Upper lobe of left lung (tissue), 6 donors: ENCODE measurements at places on chromosomes 2 and 18.

DNA sequence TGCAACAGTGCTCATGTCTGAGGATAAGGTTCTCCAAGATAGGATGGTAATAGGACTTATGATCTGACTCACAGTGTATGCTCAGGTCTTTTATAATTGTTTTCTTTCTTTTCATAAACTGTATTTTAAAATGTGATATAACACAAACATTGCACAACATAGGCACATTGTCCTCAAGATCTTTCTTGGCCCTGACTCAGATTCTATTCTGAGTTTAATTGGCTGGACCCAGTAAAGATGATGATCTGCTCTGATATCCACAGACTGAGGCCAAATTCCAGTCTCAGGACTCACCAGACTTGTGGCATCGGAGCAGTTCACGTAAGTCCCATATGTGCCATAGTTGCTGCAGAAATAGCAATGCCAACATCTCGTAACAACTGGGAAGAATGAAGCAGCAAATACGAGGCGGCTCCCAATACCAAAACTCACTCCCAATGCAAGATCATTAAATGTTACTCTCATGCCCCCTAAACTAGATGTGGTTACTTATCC lies 448.9 kb upstream of the SLC14A2 start:
- no peak for DNase-seq

DNA sequence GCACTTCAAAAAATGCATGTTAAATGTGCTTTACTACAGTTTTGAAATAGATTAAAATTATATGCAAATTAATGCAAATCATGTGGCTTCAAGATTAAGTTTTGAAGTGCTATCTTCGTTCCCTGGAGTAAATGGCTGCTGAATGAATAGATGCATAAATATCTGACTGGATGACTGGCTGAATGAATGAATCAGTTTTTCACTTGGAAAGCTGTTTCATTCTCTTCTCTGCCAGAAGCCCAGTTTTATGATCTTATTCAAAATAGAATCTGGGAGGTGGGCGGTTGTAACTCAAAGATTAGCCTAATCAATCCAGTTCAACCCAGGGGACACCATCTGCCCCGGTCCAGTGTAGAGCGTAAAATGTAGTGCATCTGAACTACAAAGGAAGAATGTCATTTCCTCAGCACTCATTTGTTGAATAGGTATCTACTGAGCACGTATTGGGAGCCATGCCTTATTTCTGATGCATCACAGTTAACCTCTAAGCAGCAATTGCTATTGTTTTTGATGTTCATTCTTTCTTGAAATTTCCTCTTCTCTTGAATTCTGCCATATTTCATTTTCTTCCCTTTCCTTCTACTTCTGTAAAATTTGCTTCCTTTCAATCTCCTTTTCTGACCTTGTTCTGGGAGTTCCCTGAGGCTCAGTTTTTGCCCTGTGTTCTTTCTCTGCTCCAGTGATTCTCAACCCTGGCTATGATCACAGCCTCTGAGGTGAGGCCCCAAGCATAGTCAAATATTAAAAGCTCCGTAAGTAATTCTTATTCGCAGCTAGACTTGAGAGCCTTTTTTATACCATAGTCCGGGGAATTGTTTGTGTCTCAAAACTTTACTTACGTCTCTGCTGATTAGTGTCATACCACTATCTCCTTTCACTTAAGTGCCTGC lies 282.7 kb downstream of the PARD3B start:
- DNase-seq, result no peak

- DNase-seq, result no peak
These were observed 36.4 kb downstream of the PKDCC start for GRCh38 chr2:42084231-42084671.

- no peak for DNase-seq
These were observed 1070.2 kb upstream of the NXPH2 start for GRCh38 chr2:139850254-139850890.

DNA sequence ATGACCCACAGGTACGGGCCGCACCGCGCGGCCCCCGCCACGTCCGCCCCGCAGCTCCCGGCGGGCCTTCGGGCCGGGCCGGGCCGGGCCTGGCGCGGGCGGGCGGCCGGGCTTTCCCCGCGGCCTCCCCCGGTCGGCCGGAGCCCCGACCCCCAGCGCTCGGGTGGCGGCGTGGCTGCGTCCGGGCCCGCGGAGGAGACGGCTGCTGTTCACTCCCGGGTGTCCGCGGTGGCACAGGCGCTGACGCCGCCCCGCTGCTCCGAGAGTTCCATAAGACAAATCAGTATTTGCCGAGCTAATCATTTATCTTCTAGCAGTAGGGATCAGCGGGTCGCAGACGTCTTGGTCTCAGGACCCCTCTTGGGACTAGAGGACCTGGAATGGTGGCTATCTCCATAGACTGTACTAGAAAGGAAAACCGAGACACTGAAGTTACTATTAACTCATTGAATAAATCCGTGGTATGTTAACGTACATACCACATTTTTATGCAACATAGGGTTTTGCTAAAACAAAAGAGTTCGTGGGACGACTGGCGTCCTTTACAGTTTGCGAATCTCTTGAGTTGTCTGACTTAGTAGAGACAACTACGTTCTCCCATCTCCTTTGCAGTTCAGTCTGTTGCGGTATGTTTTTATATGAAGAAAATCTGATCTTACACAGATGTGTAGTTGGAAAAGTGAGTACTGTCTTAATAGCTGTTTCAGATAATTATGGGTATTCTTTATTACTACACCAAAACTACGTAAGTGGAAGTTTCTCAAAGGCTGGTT lies 500 bp downstream of the LIMS1 start:
- DNase-seq, result peak; percentile 31

DNA sequence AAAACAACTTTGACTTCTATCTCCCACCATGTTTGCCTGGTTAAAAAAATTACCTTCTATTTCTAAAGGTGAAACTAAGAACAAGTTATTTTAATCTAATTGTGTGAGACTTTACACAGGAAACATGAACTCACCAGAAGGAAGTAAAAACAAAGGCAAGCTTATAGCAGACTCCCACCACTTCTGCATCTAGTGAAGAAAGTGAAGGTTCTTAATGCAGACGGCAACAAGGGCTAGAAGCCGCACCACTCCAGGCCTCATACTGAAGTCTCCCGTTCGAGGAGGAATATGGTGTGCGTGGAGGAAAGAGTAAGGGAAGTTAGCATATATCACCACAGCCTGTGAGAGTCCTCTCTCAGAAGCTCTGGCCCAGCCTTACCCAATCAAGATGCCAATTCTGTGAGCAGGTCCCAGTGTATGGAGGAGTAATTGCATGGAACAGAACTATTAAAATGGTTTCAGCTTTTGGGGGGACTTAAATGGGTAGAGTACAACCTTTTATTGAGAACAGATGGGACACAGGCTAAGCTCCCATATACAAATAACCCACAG lies 958.7 kb downstream of the BCL11A start:
- no peak for DNase-seq

- no peak for DNase-seq
These were observed 708 bp downstream of the ZNF24 start for GRCh38 chr18:35343488-35343935.

GRCh38 chr2:240935103-240935876 lies 29.2 kb downstream of the CROCC2 start:
- peak; percentile 84 for DNase-seq

- DNase-seq, result no peak
These were observed 103.0 kb downstream of the BMPR2 start for GRCh38 chr2:202479090-202479489.

- no peak for DNase-seq
These were observed 54.9 kb upstream of the IGFBP2 start for GRCh38 chr2:216578325-216578724.

DNA sequence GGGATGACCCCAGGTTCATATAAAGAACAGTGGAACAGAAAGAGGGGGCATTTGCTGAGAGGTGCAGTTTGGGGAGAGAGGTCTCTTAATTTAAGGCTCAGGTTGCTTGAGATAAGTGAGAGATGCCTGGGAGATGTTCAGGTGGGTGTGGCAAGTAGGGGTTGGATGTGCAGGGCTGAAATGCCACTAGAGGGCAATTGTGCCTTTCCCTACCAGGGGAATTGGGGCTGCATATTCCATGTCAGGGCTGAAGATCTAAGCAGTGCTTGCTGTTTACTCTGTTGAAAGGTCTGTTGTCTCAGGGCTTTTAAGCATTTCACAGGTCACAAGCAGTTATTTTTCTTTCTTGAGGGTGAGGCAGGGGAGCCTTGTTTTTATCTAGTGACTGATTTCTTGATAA lies 7.8 kb downstream of the CCDC85A start:
- no peak for DNase-seq

GRCh38 chr2:119746836-119747686 lies 12.7 kb upstream of the PTPN4 start:
- DNase-seq, result no peak

DNA sequence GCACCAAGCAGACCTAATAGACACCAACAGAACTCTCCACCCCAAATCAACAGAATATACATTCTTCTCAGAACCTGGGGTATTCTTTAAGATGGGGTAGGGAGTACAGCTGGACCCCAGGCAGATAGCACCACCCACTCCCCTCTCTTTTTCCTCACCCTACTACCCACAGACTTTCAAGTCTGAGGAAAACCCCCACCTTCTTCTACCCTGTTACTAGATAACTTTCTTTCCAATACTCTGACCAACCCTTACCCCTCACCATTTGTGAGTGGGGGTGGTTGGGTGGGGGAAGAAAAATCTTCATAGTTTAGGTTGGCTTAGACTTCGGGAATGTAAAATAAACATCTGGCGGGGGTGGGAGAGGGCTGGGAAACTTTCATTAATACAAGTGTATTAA lies 20.3 kb upstream of the ZBTB14 start:
- DNase-seq, result no peak

DNA sequence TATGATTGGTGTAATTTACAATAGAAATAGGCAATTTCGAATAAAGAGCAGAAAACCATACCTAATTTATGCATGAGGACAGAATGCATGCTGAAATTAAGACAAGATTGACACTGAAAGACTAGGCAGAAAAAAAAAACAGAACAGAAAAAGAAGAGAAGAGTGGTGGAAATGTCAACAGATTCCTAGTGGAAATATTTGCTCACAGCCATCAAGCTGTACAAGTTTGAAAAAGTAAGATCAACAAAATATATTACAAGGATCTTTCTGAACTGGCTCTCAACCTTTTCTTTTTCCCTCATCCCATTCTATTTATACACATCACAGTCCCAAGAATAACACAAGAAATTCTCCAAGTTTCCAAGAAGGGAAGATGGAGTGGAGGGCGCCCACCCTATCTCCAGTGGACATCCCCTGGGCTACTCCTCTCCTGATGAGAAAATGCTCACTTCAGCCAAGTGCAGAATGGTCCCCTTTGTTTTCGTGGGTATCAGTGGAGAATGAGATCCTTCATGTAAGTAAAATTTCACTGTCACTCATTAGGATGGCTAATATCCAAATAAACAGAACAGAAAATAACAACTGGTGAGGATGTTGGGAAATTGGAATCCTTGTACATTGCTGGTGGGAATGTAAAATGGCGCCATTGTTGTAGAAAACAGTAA lies 51.0 kb upstream of the ZNF532 start:
- no peak for DNase-seq

GRCh38 chr2:130756053-130756873 lies 923 bp downstream of the AMER3 start:
- DNase-seq, result peak; percentile 87

GRCh38 chr2:129118296-129118695 lies 799.6 kb upstream of the HS6ST1 start:
- no peak for DNase-seq

DNA sequence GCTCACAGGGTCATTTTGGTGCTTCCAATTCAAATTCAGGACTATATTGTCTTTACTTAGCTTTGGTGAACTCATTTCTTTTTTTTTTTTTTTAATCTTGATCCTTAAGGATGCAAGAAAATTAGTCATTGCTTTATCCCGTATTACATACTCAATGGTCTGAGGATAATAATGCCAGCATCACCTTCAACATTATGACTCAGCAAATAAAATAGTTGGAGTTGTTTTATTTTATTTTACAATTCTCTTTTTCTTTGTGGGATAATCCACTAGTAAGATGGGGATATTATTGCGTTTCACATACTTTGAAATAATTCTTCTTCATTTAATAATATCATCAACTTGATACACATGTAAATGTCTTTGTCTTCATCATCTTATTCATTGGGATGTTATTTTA lies 954.9 kb upstream of the GYPC start:
- DNase-seq, result no peak

- DNase-seq, result no peak
These were observed 806.4 kb upstream of the FANCL start for GRCh38 chr2:59047373-59047995.

DNA sequence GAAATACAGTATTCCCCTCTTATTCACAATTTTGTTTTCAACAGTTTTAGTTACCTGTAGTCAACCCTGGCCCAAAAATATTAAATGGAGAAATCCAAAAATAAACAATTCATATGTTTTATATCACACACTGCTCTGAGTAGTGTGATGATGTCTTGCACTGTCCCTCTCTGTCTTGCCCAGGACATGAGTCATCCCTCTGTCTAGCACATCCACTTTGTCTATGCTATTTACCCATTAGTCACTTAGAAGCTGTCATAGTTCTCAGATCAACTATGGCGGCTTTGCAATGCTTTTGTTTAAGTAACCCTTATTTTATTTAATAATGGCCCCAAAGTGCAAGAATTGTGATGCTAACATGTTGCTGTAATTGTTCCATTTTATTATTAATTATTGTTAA lies 380.6 kb upstream of the REG3G start:
- DNase-seq, result no peak

GRCh38 chr2:84839851-84840250 lies 41.0 kb downstream of the TRABD2A start:
- no peak for DNase-seq

GRCh38 chr2:209476367-209477208 lies 52.7 kb downstream of the MAP2 start:
- DNase-seq, result peak; percentile 47

- DNase-seq, result no peak
These were observed 2.3 kb downstream of the PPM1B start for GRCh38 chr2:44171018-44171417.

- DNase-seq, result no peak
These were observed 106.4 kb downstream of the ZAP70 start for GRCh38 chr2:97819754-97820153.

DNA sequence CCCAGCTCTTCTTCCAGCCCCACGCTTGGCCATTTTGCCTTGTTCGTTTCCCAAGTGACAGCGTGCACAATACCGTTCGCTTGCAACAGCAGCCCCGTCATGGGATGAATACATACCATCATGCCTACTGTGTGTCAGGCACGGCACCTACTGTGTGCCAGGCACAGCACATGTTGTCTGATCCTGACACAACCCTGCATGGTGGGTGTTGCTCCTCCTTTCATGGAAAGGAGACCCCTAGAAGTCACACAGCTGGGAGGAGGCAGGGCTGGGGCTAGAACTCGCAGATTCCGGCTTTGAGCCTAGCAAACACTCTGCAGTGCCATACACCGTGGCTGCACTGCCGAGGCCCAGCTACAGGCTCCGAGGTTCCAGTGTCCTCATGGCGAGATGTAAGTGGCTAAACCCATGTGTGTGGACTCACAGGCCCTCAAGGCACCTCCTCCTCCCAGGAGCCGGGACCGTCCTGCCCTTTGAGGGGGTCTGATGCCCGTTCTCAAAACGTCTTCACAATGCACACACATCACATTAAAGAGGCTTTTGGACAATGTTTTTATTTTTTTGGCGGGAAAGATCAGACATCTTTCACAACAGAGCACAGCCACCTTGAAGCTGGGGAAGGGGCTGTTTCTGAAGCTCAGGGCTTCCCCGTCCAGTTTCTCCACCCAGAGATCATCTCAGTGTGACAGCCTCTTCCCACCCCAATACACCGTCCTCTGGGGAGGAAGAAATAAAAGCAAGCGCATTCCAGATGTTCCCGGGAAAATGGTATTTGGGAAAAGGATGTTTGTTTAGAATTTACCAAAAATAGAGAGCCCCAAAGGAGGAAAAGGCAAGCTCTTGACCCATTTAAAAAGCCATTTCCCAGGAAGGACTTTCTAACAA lies 64.9 kb downstream of the HS1BP3 start:
- DNase-seq, result no peak

GRCh38 chr2:67437114-67437513 lies 40.0 kb downstream of the ETAA1 start:
- DNase-seq, result no peak
